ENCODE measurements at places on chromosomes 6 and 20.

- DNase-seq: no peak
Observed at GRCh38 chr20:57118107-57118769, 148.2 kb downstream of the BMP7 start.

- no peak for DNase-seq
Observed at GRCh38 chr6:38443352-38444144, 196.2 kb downstream of the BTBD9 start.

- DNase-seq: no peak
Observed at GRCh38 chr6:164206807-164207423, 792.4 kb downstream of the QKI start.

- DNase-seq: no peak
Observed at GRCh38 chr6:124226396-124226795, 422.7 kb downstream of the NKAIN2 start.

Data from Karpas-422 (cell line).